ENCODE measurements at places on chromosomes 2 and 18. TPM values are rescaled to one million over a fixed set of nuclear protein-coding genes. Genes with fewer than 3 reads are reported as not detected.

- no peak for DNase-seq
Measured at GRCh38 chr2:134014196-134014960, 239.5 kb upstream of the MGAT5 start.

GRCh38 chr2:51717312-51717711, 685.4 kb upstream of the NRXN1 start:
- peak; percentile 41 for DNase-seq

GRCh38 chr2:31404302-31404701, 10.2 kb downstream of the XDH start:
- no peak for DNase-seq

DNA sequence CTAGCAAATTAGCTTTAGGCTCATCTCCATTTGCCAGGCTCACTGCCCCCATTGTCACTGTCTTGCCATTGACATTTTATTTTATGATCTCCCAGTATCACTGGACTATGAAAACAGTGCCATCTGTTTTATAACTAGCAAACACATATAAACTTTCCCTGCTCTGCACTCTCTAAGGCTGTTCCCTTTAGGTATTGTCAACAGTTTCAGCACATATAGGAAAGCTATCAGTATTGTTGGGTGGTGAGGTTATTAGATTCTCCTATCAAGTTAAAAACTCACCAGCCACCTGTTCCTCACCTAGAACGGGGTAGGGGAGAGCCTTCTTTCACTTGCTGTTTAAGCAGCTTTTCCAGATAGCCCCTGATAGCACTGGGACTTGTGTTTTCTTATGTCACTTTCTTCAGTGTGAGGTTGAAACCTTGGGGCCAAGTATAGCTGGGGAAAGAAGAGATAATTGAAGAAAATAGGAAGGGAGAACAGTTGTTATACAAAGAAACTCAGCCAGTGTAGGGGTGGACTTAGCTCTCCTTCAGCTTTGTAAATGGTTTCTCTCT, 32.5 kb downstream of the CFLAR start:
- no peak for DNase-seq

DNA sequence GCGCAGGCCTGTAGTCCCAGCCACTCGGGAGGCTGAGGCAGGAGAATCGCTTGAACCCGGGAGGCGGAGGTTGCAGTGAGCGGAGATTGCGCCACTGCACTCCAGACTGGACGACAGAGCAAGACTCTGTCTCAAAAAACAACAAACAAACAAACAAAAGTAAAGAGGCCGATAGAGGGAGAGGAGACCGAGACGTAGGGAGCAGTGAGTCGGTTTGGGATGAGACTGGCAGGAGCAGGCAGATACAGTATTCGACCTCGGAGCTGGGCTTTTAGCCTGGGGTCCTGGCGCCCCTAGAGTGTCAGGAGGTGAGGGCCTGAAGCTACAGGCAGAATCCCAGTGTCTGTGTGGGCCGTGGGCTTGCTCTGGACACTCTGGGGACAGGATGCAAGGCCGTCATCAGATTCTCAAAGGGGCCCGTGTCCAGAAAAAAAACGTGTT, 51.2 kb downstream of the SLC4A1AP start:
- no peak for DNase-seq

DNA sequence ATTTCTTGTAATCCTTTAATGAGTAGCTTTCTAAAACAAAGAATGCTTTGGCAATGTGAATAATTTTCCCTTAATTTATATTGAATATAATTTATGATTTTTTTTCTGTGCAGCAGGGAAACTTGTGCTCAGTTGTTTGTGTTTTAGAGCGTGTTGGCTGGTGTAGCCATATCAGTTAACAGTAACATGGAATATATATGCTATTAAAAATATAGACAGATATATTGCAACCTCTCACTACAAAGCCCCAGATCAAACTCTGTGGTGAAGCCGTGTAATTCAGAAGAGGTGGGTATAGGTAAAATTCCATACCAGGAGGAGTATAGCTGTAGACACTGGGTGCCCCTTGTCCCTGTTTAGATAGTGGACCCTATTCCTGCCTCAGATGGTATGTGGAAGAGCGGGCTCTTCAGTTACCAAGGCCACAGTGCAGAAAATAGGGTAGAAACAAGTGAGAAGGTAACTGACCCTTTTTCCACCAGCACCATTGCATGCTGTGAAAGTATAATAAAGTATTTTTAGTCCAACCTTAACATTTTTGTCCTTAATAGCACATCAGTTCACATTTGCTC, 18.1 kb upstream of the RASGRP3 start:
- no peak for DNase-seq

GRCh38 chr18:31445908-31446307, 1.6 kb upstream of the DSG3 start:
- DNase-seq: no peak

- DNase-seq: no peak
Measured at GRCh38 chr2:67255933-67256615, 141.1 kb upstream of the ETAA1 start.

GRCh38 chr18:26386441-26386840, 160.2 kb downstream of the TAF4B start:
- no peak for DNase-seq

DNA sequence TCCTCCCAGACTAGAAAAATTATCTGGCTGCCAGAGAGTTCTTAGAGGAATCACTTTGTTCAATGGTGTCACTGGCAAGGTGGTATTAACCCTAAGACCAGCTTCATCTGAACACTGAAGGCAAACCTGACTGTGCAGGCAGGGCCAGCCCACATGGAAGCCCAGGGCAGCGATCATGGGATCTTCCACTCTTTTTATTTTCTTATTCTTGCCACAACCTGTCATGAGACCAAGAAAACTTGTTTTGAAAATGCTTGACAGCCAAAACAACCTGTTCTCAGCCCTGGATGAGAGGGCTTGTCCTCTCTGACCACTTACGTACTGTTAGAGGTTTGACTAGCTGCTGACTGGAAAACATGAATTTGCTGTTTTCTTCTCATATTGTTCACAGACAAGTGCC, 75.3 kb upstream of the FOSL2 start:
- no peak for DNase-seq

DNA sequence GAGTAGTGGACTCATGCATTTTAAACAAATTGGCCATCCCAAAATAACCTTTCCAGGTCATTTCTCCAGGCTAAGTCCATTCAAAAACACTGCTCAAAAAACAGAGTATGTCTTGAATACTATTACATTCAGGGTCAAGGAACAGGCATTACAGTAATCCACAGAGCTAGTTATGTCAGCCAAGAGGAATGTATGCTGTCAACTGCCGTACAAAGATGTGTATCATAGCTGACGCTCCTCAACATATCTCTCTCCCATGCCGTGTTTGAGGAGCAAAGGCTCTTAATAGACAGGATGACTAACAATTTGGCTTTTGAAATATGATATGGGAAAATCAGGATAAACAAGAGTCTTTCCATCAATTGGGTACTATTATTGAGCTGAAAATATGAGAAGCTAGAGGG, 68.8 kb upstream of the KCTD1 start:
- DNase-seq: peak; percentile 71

GRCh38 chr2:7999683-8000476, 682.0 kb upstream of the ID2 start:
- DNase-seq: no peak

- no peak for DNase-seq
Measured at GRCh38 chr2:185433824-185434223, 304.8 kb upstream of the FSIP2 start.

DNA sequence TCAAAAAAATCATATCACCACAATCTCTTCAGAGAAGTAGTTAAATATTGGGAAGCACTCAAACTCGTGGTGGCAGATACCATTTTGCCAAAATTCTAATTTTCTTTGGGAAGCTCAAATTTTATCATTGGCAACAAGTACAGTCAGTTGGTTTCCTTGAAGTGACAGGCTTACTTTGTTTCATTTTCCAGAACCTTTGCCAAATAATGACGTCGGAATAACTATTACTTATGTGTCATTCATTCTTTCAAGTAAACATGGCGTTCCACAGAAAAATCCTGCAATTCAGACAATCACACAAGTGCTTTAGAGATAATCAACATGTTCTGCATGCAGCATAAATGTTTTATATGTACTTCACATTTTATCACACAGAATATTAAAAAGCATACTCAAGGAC, 5.4 kb downstream of the TTLL4 start:
- no peak for DNase-seq

- DNase-seq: no peak
Measured at GRCh38 chr2:50820176-50820575, 211.8 kb downstream of the NRXN1 start.

GRCh38 chr2:36857713-36858112, 108.6 kb downstream of the STRN start:
- DNase-seq: no peak

GRCh38 chr2:46471-47345, at the start of gene FAM110C:
TSS of gene FAM110C (minus strand) at chr2:46505. CDS start at chr2:46385, 120 bp downstream.
- peak; percentile 80 for DNase-seq

- DNase-seq: no peak
Measured at GRCh38 chr2:216873573-216873972, 13.7 kb upstream of the TNP1 start.

GRCh38 chr18:58267493-58267892, 223.5 kb downstream of the NEDD4L start:
- DNase-seq: no peak

- DNase-seq: no peak
Measured at GRCh38 chr2:132620115-132620514, 49.9 kb downstream of the LYPD1 start.

GRCh38 chr2:44579837-44580230, 218.1 kb downstream of the CAMKMT start:
- DNase-seq: no peak

GRCh38 chr18:45335282-45336043, 279.8 kb upstream of the SLC14A2 start:
- DNase-seq: no peak

CARF gene
- total RNA-seq: 13.7 TPM

ELOA2 gene
- not detected for total RNA-seq

AFF3 gene
- 5.2 TPM for total RNA-seq

IHH gene
- total RNA-seq: 23.1 TPM

PIEZO2 gene
- 77.5 TPM for total RNA-seq

KANSL1L gene
- 27.1 TPM for total RNA-seq

EVA1A gene
- 30.8 TPM for total RNA-seq

STPG4 gene
- total RNA-seq: 0.72 TPM

Measured in hepatocyte (in vitro differentiated cells).